Panc1 (cell line): ENCODE measurements at places on chromosomes 1 and 21.

- DNase-seq, result no peak
Observed at GRCh38 chr1:25246600-25247023, 642 bp downstream of the RSRP1 start.

- no peak for DNase-seq
Observed at GRCh38 chr1:201261771-201262547, 21.3 kb upstream of the PKP1 start.

DNA sequence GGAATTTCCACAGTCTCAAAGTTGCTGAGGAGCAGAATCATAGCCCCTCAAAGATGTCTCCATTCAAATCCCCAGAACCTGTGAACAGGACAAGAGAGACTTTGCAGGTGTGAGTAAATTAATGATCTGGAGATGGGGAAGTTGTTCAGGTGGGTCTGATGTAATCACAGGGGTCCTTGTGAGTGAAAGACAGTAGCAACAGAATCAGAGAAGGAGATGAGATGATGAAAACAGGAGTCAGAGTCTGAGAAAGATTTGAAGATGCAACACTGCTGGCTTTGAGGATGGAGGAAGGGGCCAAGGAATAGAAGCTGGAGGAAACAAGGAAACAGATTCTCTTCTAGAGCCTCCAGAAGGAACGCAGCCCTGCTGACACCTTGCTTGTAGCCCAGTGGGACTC, 81.5 kb downstream of the SELENOF start:
- DNase-seq, result no peak

GRCh38 chr1:99655376-99655775, 9.5 kb downstream of the PALMD start:
- DNase-seq, result no peak

- no peak for DNase-seq
Observed at GRCh38 chr1:230172016-230172537, 105.0 kb downstream of the GALNT2 start.
